Stimulated activated CD8-positive, alpha-beta memory T cell treated with anti-CD3 and anti-CD28 coated beads, Interleukin-4, amount 100 ng/mL, for 24 hours (primary cell): ENCODE measurements at places on chromosomes 13 and 19.

GRCh38 chr13:22276616-22277015 is 605.7 kb downstream of the FGF9 start:
- no peak for DNase-seq

DNA sequence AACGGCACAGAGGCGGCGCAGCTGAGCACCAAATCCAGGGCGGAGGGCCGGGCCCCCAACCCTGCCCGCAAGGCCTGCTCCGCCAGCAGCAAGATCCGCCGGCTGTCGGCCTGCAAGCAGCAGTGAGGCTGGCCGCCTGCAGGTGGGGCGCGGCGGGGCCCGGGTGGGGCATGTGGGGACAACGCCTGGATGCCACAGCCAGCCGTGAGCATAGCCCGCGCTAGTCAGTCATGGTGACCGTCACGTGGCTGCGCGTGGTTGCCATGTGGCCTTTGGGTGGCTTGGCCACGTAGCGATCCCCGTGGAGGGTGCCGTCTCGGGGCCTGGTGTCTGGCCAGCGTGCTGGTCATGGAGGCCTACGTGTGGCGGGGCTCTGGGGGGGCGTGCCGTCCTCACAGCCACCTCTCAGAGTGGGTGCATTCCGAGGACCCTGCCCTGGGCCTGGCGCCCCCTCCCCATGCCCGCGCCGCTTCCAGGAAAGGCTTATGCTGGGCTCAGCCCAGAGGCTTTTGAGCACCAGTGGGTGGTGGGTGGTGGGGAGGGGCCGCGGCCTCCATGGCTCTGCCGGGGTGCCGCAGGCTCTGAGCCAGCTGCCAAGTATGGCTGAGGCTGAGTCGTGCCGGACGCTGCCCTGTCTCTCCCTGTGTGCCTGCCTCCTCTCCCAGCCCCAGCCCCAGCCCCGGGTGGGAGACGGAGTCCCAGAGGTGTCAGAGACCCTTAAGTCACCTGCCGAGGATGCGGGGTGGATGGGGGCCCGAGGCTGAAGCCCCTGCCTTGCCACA is 11.1 kb downstream of the CBARP start:
- DNase-seq, result no peak

GRCh38 chr19:11699931-11700794 is 38.6 kb downstream of the ZNF823 start:
- no peak for DNase-seq

- DNase-seq, result no peak
Measured at GRCh38 chr19:35219008-35219407, 9.5 kb downstream of the FAM187B start.

DNA sequence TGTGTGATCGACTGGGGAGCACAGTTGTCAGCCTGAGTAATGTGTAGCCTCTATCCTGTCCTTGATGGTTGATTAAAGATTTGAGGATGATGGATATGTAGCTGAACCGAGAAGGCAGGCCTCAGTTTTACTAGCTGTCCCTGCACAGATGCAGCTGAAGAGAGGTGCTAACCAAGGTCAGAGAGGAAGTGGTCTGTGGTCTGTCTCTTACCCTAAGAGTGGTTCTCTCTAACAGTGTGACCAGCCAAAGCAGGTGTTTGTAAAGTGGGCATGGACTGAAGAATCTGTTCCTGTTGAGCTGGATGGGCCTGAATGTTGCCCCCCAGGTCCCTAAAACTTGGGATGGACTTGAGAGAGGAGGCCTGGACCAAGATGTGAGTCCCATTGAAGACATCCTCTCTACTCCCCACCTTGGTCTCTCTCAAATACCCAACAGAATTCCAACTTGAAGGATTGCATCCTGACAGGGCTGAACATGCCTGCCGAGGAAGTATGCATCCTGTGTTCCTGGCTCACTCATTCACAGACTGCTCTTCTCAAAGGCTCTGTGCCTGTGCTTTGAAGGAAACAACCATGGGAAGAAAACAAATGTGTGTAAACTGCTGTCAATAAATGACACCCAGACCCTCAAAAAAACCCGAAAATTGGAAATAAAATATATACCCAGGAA is 223.8 kb downstream of the MAB21L1 start:
- no peak for DNase-seq

DNA sequence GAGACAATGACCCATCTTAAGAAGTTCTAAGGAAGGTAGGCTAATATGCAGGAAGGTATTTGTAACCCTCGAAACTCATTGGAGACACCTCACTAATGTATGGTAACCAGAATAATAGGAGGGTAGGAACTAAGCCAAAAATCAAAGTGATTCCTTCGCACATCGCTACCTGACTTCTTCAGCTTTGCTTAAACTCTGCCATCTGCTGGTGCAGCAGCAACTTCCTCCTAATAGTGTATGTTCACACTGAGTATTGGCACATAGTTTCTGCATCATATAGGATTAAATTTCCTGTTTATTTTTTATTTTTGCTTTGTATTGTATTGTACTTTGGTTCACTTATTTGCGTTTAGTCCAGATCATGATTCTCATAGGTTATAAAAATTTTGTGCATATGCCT is 676.2 kb downstream of the GPC5 start:
- no peak for DNase-seq

DNA sequence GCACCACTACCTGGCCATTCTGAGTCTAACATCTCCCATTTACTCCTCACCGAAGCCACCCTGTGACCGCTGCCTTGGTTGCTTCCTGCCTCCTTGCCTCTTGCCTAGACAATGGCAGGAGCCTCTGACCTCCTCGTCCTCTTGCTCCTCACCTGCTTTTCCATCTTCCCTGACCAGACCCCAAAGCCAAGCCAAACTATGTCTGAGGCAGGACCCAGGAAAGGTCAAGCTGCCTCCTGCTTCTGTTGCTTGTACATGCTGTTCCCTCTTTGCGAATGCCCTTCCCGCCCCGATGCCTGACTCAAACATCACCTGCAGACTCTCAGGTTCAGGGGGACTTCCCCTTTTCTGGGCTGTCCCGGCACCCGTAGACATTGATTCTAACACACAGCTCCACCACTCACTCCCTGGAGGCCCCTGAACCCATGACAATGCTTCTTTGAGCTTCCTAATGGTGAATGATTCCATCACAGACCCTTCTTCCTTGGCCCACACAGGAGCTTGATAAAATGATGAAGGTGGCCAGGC is 60.8 kb downstream of the F2RL3 start:
- DNase-seq, result no peak

- DNase-seq, result no peak
Measured at GRCh38 chr19:44623626-44624025, 10.3 kb downstream of the IGSF23 start.

DNA sequence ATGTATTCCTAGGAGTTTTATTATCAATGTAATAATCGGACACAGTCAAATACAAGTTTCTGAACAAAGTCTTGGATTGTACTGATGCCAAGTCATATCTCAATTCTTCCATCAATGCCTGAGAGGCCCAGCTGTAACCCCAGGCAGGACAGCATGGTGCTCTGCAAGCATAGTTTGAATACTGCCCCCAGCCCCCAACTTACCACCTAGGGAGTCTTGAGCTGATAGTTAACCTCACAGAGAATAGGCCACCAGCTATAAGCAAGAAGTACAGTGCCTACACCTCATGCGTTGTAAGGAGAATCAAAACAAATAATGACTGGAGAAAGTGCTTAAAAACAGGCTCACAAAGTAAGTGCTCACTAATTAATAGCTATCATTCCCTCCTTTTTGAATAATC is 2.7 kb downstream of the PROSER1 start:
- no peak for DNase-seq

DNA sequence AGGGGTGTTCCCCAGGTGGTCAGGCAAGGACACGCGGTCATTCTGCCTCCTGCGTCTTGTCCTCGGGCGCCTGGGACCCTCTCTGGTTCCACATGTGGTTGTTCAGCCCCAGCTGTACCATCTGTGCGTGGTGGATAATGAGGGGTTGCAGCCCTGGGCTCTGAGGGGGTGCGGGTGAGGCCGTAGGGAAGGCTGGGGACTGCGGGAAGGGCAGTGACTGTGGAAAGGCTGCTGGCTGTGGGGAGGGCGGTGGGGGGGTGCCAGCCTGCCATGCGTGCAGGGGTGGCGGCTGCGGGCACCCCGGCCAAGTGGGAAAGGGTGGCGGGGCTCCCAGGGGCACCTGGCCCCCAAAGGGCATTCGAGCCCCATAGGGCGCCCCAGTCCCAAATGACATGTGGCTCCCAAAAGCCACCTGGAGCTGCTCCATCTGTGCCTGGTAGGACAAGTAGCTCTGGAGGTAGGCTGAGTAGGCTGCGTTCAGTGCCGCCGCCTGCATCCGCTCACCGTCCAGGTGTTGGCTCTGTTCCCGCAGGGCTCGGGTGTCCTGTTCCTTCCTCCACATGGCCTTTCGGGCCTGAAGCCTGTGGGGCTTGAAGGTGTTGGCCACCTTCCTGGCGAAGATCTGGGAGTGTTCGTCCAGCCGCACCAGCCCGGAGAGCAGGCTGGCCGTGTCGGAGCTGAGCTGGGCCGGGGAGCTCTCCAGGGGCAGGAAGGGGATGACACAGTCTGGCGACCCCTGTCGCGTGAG is 15.1 kb downstream of the TICAM1 start:
- no peak for DNase-seq

GRCh38 chr19:54109651-54110050 is 5.8 kb downstream of the TFPT start:
- no peak for DNase-seq

DNA sequence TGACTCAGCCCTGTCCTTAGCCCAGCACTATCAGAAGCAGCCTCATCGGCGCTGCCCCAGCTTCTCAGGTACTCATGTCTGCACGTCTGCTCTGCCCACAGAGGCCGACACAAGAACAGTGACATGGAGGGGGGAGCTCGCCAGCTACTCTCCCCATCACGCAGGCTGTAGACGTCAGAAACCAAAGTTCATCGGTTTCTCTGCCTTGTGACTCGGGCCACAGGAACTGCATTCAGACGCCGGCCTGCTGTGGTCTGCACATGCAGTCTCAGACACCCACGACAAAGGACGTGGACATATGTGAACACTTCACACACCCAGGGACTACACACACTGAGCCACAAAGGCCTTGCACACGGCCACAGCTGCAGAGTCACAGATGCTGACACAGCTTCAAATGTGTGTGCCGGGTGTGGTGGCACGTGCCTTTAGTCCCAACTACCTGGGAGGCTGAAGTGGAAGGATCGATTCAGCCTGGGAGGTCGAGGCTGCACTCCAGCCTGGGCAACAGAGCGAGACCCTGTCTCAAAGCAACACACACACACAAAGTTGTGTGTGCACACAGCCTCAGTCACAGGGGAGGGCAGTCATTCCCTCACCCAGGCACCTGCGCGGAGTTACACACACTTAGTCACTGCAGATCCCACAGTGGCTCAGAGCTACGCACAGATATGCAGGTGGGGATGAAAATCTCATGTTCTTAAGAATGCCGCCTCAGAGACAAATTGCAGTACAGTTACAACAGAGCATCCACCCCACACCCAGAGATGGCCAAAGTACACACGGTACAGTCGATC is 4.9 kb upstream of the ZFP36 start:
- DNase-seq, result peak; percentile 71

GRCh38 chr19:49362048-49362928 is at the start of gene TEAD2:
Gene TEAD2, minus strand, starts transcription at chr19:49362416. Its CDS starts 2,341 bp downstream, at chr19:49360075.
- no peak for DNase-seq

DNA sequence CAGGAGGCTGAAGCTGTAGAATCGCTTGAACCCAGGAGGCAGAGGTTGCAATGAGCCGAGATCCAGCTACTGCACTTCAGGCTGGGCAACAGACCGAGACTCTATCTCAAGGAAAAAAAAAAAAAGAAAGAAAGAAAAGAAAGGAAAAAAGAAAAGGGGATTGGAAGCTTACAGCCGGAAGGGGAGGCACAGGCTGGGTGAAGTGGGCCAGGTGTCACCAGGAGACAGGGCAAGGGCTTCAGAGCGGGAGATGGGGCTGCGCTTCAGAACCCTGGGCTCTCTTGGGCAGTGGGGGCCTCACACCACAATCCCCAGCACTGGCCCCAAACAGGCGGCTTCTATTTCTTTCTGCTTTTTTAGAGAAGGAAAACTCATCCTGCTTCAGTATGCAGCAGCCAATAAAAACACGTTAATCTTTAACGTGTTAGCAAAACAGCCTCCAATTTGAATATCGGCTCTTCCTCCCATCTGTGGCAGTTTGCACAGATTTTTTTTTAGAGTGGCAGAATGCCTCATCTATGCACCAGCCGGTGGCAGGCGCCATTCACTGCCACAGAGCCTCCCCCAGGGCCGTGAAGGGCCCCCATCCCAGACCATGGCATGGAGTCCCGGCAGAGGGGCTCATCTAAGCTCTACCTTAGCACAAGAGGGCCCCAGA is 46.6 kb upstream of the C19orf12 start:
- DNase-seq, result no peak

GRCh38 chr13:48405875-48406274 is 7.0 kb downstream of the LPAR6 start:
- no peak for DNase-seq

DNA sequence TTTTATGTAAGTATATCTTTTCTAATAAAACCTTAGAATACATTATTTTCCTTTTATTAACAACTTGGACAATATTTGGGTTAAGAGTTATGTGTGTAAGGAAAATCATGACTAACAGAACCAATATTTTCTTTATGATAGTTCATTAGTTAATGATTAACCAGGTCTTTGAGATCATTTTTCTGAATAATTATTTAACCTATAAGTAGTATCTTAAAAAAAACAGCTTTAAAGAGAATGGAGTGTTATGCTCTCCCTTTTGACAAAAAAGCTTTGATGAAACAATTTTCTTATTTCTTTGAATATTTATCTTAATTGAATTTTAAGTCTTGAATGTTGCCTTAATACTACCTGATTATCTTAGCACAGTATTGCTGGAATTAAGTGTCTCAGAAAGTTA is 3.8 kb downstream of the SLAIN1 start:
- DNase-seq, result no peak

DNA sequence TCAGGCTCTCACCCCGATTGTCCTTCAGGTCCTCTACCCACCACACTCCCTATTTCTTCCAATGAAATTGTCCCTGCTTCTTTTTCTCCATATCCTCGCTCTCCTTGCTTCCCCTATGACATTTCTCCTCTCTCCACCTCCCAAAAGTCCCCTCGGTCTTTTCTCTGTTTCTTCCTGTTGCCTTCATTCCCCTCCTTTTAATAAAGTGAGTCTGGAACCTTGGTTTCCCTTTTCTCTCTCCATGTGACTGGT is 676 bp upstream of the ZNF574 start:
- no peak for DNase-seq

- no peak for DNase-seq
Measured at GRCh38 chr13:82129281-82129680, 1753.0 kb downstream of the SLITRK1 start.
